Hematopoietic multipotent progenitor cell treated with erythropoietin and hydrocortisone succinate and interleukin-3 and kit ligand, for 6 days (in vitro differentiated cells): ENCODE measurements at places on chromosomes 5 and 9.
A peak's percentile ranks its signal among the peaks of the same experiment; 100 is the strongest.

DNA sequence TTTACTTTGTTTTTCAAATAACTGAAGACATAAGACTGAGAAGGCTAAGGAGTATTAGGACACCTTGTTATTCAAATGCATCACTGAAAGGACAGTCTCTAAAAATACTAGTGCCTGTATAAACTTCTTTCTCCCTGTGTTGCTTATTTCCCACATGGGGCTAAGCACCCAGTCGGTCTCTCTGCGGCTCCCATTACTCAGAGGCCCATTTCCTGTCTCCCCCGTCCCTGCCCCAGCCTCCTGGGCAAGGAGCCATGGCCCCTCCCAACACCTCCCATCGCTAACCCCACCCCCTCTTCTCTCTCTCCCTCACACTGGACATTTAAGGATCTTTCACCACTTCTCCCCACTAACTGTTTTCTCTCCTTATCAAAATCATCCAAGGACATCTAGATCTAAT lies 81.9 kb downstream of the EBF1 start:
- peak; percentile 61 for DNase-seq

- no peak for DNase-seq
Observed at GRCh38 chr5:73178265-73178664, 5.3 kb downstream of the TMEM174 start.

DNA sequence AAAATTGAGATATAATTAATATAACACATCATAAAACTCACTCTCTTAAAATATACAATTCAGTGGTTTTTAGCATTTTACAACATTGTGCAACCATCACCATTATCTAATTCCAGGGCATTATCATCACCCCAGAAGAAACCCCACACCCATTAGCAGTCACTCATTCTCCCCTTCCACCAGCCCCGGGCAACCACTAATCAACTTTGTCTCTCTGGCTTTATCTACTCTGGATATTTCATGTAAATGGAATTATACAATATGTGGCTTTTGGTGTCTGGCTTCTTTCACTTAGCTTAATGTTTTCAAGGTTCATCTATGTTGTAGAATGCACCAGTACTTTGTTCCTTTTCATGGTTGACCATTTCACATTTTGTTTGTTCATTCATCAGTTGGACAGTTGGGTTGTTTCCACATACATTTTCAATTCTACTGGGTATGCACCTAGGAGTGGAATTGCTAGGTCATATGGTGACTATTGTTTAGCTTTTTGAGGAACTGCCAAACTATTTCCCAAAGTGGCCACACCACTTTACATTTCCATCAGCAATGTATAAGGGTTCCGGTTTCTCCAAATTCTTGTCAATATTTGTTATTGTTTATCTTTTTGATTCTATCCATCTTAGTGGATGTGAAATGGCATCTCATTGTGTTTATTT lies 62.4 kb downstream of the MARCHF3 start:
- DNase-seq, result peak; percentile 71

GRCh38 chr5:93926831-93927620 lies 185.6 kb upstream of the POU5F2 start:
- no peak for DNase-seq

- no peak for DNase-seq
Observed at GRCh38 chr5:98656796-98657195, 116.7 kb upstream of the RGMB start.

- no peak for DNase-seq
Observed at GRCh38 chr5:111422747-111423720, 89.3 kb downstream of the STARD4 start.

DNA sequence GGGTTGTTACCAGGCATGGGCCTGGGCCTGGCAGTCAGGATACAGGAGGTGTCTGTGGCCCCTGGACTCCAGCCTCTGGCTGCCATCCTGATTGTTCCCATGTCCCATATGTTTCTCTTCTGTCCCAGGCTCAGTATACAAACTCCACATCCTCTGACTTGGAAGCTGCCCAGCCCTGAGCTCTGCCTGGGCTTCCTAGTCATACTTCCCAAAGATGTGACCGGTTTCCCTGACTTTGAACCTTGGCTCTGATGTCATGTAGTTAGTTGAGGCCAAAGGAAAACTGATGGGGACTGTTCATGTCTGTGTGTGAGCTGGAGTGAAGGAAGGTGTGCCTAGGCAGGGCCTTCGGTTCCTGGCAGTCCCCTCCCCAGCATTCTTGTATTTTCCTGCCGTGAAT lies 50.4 kb downstream of the CYSTM1 start:
- no peak for DNase-seq

DNA sequence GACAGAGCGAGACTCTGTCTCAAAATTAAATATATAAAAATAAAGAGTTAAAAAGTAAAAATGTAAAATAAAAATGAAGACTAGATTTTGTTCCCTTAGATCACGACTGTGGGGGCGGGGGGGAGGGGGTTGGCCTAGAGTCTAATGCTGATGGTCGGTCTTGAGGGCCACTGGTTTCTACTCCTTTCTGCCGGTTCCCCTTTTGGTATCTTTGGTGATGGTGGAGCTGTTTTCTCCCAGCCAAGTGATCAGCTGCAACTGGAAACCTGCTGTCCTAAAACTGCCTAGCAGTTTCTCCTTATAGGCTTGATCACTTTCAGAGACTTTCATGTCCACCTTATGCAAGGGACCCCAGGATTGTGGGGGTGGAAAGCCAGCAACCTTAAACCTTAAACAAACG lies 1.1 kb downstream of the SRD5A1 start:
- DNase-seq, result peak; percentile 59
